ENCODE measurements at places on chromosomes 4 and X. TPM values are rescaled to one million over a fixed set of nuclear protein-coding genes. Genes with fewer than 3 reads are reported as not detected.

The CTPS2 gene
- 16.5 TPM for total RNA-seq

The SASH3 gene
- 2.2 TPM for total RNA-seq

The SLC9B1 gene
- total RNA-seq = not detected

The HSFX3 gene
- not detected for total RNA-seq

The CACNA1F gene
- total RNA-seq = 1.7 TPM

The APBB2 gene
- 53.1 TPM for total RNA-seq

The SFRP2 gene
- total RNA-seq = 7.2 TPM

DNA sequence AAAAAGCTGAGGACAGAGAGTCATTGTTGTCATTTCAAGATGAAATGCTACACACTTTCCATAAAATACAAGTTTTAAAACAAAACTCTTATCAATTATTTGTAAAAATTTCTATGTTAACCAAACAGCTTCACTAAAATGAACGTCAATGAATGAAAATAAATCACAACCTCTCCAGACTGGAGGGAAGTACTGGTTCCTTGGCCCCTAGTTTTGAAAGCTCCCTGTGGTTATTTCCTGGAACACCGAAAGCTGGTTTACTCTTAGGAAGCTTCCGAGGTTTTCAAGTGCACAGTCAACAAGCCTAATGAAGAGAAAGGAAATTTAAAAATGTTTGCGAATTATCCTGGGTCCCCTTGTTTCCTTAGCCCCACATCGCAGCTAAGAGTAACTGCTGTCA, 191.1 kb upstream of the TTC29 start:
- no peak for DNase-seq

DNA sequence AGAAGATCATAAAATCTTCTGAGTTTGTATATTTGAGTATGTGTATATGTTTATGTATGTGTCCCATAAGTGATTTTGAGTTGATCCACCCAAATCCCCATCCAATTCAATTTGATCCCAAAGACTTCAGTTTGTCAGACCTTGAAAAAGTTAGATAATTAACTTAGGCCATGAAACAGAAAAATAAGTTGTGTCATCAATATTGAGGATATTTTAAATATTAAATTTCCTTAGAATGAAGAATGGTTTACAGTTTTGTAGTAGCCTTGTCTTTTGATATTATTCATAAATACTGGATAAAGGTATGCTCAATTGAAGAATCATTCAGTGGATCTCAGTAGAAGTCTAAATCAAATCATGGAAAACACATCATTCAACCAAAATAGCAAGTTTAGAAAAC, 864.4 kb upstream of the INTU start:
- no peak for DNase-seq

DNA sequence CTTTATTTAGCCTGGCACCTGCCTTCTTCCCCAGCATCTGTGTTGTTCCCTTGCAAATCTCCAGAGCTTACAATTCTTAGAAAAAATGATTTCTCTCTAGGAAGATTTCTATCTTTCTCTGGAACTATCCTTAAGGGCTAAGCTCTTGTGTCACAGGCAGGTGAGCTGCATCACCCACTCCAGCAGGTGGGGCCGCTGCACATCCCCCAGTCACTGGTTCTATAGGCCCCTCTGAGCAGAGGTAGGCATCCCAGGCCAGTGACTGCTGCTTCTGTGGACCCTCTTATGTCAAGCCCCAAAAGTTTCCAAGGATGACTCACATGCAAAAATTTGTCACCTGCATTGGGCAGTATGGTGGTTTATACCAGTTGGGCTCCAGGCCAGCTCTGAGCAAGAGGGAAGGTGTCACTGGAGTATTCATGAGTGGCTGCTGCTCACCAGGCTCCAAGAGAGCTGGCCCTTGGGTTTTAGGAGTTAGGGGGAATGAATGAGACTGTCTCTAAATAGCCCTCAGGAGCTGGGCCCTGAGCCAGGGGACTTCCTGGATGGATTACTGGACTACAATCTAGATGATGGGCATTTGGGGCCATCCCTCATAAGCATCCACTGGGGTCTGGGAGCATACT, 208.1 kb upstream of the EOLA2 start:
- DNase-seq = no peak

- no peak for DNase-seq
Observed at GRCh38 chr4:142727149-142727548, 119.0 kb downstream of the INPP4B start.

GRCh38 chr4:124867536-124867935, 155.0 kb upstream of the ANKRD50 start:
- no peak for DNase-seq

Measured in Peyer's patch (tissue), 4 donors.